GM12891 (cell line): ENCODE measurements at places on chromosomes 16 and 17.

DNA sequence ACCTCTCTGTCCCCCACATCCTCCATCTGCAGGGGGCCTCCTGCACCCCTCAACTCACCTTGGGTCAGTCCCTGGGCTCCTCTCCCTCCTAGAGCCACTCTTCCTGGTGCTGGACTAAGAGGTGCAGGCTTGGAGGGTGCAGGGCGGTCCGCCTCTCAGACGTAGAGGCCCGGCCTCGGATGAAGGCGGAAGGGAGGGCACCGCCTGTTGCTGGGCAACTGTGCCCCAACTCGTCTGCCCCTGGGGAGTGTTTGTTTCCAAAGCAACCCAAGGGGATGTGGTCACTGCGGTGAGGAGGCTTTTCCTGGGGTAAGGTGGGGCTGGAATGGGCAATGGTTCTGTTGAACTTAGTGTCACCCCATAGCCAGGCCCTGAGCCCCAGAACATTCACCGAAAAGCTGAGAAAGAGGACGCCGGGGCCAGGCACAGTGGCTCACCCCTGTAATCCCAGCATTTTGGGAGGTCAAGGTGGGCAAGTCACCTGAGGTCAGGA, at the start of gene C16orf54:
C16orf54 (minus strand) TSS at position 138 of the 493 bp plus-strand sequence. CDS start 1,039 bp downstream, outside the sequence.
- peak; percentile 60 for DNase-seq

DNA sequence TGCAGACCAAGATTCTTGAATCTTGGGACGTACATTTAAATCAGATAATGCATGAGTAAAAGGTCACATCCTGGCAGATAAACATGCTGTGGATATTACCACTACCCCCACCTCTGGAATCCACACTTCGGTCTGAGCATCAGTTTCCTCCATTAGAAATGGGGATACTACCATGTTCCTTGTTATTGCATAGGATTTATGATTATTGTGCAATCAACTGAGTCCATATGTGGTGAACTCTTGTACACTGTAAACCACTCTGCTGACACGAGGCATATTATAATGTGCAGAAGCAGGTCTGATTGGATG, 108.7 kb downstream of the VAT1L start:
- no peak for DNase-seq

DNA sequence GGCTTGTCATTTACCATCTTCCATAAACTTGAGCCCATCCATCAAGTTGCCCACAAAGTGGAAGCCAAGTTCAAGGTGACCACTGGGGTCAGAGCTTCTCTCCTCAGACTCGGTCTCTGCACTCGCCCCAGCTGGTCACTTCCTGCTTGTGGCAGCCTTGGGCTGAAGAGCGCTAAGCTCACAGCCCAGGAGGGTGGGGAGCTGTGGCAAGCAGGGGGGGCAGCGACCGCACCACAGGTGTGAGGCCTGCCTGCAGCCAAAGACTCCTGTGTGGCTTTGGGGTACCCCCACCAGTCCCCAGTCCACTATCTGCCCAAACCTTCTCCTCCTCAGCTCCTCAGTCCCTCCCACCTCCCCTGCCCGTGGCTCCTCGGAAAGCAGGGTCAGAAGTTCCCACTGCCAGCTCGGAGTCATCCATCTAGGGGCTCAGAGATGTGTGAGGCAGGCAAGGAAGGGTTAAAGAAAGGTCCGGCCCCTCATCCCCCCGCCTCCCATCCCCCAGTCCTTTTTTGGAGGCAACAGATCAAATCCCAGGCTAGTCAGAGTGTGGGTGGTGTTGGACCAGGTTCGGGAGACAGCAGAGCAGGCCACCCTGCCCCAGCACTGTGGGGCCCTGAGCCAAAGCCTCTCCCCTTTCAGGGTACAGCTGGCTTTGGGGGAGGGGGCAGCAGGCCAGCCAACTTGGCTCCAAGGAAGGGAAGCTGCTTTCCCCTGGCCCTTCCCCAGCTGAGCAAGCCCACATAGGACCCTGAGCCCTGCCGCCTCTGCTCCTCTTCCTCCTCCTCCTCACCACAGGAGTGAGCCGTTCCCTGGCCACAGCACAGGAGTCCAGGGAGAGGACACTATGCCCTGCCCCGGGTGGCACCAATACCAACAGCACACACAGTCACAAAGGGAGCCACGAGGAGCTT, 3.2 kb downstream of the CSF3 start:
- no peak for DNase-seq

- no peak for DNase-seq
These were observed 1.7 kb downstream of the ACSM5 start for GRCh38 chr16:20411055-20411454.
